Omental fat pad (tissue), 4 donors: ENCODE measurements at places on chromosomes 2 and 18. TPM values are rescaled to one million over a fixed set of nuclear protein-coding genes. Genes with fewer than 3 reads are reported as not detected.
A peak's percentile ranks its signal among the peaks of the same experiment; 100 is the strongest.

DNA sequence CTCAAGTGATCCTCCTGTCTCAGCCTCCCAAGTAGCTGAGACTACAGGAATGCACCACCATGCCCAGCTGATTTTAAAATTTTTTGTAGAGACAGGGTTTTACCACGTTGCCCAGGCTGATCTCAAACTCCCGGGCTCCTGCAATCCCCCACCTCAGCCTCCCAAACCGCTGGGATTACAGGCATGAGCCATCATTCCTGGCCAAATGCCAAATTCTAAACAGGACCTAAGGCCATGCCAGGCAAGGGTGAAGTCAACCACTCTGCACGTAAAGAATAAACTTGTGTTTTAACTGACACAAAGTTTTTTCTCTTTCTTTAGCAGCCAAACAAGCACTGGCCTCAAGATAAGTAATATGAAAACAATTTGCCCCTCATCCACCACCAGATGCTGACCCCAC is 37.4 kb upstream of the SATB2 start:
- DNase-seq = no peak

Gene TMEM237
- 19.9 TPM for total RNA-seq

DNA sequence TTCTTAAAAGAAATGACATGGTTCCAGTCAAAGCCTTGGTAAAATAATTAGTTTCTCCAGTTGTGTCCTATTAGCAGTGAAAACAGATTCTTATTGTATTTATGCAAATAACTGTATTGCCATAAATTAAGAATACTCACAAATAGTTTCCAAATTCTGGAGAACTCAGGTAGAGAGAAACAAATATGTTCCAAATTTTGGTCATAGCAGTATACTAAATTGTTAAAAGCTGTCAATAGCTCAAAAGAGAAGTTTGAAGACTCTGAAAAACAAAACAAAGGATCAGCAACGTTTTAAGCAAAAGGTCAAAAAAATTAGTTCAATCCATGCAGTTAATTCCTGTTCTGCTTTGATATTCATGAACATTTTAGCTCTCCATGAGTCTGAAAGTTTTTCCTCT is 25.5 kb downstream of the ELMOD3 start:
- no peak for DNase-seq

Gene FOXI3
- not detected for total RNA-seq

GRCh38 chr2:135494917-135495316 is 36.1 kb downstream of the ZRANB3 start:
- no peak for DNase-seq

GRCh38 chr2:47093626-47094025 is 61.5 kb downstream of the STPG4 start:
- DNase-seq = no peak

DNA sequence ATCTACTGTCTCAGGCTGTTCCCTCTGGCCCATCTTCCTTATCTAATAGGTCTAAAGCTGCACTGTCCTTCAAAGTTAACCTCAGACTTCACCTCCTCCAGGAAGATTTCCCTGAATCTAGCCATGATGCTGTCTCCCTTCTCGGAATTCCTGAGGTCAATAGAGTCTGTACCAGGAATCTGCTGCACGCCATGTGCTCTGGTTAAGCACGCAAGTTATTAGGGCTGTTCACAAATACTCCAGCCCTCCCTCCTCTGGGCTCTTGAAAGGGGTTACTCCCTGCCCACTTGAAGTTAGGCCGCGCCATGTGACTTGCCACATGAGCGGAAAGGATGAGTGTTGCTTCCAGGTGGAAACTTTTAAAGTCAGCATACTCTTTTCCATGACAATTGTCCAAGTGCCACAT is 43.6 kb downstream of the MCFD2 start:
- DNase-seq = no peak

GRCh38 chr2:207952564-207953345 is 72.6 kb downstream of the PLEKHM3 start:
- no peak for DNase-seq

Gene ABI2
- total RNA-seq = 25.1 TPM

DNA sequence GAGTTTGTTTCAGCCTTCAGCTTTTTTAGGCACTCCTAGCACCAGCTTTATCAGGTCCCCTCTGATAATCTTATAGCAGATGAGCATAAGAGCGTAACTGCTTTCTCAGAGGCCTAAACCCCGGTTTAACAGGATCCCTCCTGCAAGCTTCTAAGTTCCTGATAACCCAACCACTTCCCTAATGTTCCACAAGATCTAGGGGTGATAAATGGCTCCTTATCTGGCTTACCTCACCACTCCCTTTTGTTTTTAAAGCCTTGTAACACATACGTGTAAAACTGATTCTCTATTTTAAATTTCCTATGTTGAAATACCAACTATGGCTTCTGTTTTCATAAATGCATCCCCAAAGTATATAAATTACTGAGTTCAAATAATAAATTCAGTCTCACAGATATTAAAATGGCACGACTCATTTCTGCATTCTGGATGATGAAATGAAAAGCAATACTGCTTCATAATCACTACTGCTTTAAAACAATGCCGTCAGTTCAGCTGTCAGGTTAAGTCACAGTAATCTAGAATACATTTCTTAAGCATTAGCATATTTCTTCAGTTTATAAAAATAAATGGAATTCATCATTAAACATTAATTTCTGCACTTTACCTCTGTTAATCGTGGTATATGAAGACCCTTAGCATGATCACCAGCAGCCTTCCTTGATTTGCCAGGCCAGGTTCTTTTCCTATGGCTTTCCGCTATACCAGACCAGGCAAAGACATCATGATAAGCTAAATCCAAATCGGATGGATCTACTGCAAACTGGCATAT is 126.3 kb downstream of the C2orf74 start:
- no peak for DNase-seq

DNA sequence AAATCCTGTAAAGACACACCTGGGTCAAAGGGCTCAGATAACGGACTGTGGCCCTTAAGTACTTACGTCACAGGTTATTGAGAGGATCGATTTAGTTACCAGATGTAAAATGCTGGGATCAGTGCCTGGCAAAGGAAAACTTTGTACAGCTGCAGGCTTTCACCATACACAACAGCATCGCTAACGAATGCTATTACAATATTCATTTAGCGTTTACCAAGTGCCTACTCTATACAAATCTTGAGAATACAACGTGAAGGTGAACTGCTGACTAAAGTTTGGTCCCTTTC is 619 bp upstream of the MSH6 start:
- no peak for DNase-seq

DNA sequence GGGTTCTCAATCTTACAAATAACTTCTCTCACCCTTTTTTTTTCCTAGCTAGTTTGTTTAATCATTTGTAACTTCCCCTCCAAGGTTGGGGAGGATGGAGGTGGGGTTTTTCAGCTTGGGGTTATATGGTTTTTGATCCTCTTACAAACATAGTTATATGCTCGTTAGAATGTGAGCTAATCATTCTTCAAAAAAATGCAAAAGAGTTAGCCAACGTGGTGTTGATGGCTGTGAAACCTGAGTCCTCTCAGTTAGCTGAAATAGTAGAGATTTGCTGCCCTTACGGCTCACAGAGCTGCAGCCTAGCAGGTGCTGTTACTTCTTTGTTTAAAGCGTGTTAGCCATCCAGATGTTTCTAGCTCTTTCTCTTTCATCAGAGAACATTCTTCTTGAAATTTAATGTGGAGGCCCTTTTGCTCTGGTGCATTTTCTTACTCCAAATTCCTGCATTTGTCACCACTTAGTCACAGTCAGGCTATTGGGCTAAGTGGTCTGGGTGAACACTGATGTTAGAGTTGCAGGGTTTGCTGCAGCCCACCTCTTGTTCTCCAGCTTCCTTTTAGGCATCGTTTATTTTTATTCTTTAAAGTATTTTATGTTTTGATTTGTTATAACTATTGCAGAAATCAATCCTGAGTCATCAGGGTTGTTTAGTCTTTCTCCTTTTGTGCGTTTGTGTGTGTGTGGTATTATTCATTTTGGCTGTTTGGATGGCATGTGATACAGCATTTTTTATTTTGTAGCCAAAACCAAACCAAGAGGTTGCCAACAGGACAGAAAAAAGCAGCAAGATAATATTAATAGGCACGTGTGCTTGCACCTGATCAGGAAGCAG is 41.1 kb downstream of the LIMS1 start:
- no peak for DNase-seq

- DNase-seq = no peak
Measured at GRCh38 chr2:168712053-168712452, 90.4 kb upstream of the NOSTRIN start.

Gene TUBA3E
- not detected for total RNA-seq

GRCh38 chr2:179273461-179273962 is 8.9 kb upstream of the SESTD1 start:
- DNase-seq = no peak

GRCh38 chr18:26579941-26580618 is 31.7 kb upstream of the KCTD1 start:
- no peak for DNase-seq

DNA sequence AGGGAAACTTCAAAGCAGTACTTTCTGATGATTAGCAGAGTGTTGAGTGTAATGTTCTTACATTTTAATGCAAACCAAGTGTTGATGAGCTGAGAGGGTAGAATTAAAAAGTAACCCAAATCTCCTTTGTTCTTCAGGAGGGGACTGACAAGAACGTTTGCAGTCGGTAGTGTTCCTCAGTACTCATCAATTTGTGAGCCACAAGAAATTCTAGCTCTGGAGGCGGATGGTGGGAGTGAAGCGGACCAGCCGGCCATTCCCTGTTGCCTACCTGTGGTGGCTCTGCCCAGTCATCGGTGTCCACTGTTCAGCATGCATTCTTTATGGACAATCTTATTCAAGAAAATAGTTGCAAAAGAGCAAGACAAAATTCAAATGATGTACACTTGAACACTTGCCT is 438.6 kb upstream of the POU3F3 start:
- no peak for DNase-seq

Gene PCARE
- total RNA-seq = not detected

Gene FEV
- total RNA-seq = not detected

- DNase-seq = no peak
Measured at GRCh38 chr2:3532941-3533340, 13.6 kb upstream of the ADI1 start.

DNA sequence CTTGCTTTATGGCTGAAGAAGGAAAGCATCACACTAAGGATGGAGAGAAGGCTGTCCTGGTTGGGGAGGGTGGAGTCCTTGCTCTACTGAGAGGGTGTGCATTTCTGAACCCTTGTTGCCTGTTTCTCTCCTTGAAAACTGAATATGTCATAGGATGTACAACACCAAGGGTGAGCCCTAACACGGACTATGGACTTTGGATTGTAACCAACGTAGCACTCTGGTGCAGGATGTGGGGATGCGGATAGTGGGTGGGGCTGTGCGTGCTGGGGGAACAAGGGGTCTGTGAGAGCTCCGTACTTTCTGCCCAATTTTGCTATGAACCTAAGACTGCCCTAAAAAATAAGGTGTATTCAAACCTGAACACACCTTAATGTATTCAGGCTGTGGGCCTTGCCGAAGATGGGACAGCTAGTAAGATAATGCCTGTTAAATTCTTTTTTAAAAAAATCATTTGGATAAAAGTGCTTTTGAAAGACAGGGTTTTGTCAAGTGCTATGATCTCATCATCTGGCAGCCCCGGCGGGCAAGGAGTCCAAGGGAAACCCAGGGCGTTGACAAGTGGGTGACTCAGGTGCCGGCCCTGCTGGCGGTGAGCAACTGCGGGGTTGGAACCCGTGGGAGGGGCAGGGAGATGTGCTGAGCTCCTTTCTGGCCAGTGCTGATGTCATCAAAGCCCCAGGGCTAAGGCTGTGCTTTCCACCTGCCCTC is 54.0 kb downstream of the GATA6 start:
- DNase-seq = peak; percentile 75

Gene NETO1
- total RNA-seq = 0.48 TPM

DNA sequence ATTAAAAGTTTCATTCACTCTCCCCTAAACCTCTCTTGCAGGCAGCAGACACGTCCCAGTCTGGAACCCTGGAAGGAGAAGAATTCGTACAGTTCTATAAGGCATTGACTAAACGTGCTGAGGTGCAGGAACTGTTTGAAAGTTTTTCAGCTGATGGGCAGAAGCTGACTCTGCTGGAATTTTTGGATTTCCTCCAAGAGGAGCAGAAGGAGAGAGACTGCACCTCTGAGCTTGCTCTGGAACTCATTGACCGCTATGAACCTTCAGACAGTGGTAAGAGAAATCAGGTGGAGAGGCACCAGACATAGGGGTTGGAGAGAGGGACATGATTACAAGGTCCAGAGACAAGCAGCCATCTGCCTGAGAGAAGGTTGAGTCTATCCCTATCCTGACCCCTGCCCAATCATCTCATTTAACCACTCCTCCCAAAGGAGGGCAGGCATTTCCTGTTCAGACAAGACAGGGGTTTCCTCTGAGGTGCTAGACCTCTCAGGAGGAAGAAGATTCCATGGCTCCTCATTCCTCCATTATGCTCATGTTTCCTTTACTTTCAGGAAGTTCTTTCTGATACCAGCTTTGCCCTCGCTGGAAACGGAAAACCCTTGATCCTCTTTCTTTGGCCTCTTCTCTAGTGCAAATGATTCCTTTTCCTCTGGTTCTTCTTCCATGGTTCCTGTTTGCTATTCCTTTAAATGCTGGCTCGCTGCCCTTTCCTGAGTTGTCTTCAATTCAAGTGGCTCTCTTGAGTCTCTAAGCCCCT is 15.1 kb downstream of the PLCD4 start:
- no peak for DNase-seq

- no peak for DNase-seq
Measured at GRCh38 chr2:227862741-227863588, 8.5 kb upstream of the DAW1 start.

- DNase-seq = no peak
Measured at GRCh38 chr2:49110571-49110970, 43.7 kb downstream of the FSHR start.

DNA sequence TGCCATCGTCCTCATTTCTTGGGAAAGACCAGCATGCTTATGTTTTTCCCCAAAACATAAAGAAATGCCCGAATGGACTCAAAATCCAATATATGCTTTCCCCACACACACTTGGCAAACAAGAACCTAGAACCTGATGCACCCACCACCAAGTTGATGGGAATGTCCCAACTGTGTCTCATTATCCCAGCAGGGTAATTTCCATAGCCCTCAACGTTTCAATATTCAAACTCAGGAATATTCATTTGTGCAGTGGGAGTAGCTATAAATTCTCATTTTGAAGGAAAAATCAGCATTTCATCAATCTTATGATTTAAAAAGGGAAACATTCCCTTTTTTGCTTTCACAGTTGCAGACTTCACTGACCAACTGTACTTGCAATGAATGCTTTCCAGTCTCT is 50.7 kb downstream of the SNORC start:
- DNase-seq = no peak

DNA sequence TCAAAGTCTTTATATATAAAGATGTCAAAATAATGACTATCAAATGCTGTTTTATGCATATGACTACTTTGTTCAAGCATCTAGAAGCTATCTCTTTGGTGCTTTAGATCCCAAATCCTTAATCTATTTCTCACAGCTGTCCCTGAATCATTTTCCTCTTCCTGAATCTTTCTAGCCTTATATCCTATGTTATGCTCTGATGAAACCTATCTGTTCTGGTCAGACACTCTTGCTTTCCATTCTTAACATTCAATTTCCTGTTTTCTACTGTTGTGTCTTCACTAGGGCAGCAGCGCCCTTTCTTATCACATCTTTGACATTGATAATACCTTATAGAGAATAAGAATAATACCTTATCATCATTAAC is 6.3 kb upstream of the PARD3B start:
- no peak for DNase-seq

Gene ABCG5
- total RNA-seq = not detected
